Astrocyte of the cerebellum (primary cell): ENCODE measurements at places on chromosomes 4 and X.

- DNase-seq: no peak
Observed at GRCh38 chr4:41256131-41256739, 493 bp upstream of the UCHL1 start.

GRCh38 chr4:169987327-169988228 lies 38.6 kb downstream of the MFAP3L start:
- DNase-seq: no peak

- no peak for DNase-seq
Observed at GRCh38 chr4:15612136-15612535, 43.0 kb downstream of the FBXL5 start.

- DNase-seq: no peak
Observed at GRCh38 chrX:110180928-110181310, 137.0 kb downstream of the AMMECR1 start.

GRCh38 chr4:8939840-8940742 lies 68.5 kb upstream of the HMX1 start:
- no peak for DNase-seq
